WTC11 (cell line): ENCODE measurements at places on chromosomes 1 and 21.

DNA sequence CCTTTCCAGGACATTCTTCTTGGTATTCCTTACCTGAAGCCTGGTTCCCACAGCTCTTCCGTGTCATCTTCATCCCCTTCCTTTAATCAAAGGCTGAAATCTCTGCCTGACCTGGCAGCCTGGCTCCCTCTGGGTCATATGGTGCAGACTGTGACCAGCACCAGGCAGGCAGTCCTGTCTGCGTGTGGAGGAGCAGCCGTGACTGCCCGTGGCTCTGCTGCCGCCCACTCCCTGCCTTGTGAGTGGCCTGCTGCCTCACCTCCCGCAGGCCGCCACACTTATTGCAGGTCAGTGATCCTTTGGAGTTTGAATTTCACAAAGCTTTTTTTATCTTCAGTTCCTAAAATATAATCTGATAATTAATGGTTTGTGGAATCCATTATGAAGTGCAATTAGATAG lies 36.2 kb upstream of the EPHA8 start:
- no peak for DNase-seq

GRCh38 chr1:48227165-48228013 lies 4.9 kb downstream of the SLC5A9 start:
- DNase-seq: no peak

DNA sequence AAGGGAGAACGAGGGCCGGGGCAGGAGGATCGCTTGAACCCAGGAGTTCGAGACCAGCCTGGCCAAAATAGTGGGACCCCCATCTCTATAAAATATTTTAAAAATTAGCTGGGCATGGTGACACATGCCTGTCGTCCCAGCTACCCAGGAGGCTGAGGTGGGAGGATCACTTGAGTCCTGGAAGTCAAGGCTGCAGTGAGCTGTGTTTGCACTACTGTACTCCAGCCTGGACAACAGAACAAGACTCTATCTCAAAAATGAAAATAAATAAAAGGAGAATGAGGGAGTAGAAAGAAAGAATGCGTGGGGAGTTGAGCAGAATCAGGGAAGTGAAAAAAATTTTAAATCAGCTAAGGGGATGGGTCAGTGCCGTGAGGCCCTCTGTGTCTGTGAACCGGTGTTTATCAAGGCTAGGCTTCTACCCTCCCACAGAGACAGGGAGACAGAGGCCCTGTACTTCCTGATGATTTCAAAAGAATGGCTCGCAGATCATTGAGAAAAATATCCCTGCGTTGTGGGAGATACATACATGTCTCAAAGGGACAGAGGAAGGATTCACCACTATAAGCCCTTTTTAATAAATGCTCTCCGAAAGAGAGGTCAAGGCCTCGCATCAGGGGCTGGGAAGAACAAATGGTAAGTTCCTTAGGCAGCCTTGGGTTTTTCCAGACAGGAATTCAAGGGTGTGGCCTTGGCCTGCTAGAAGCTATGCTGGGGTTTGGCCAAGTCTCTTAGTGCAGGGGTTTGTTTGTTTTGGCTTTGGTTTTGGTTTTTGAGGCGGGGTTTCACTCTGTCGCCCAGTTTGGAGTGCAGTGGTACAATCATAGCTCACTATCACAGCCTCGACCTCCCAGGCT lies 20.7 kb downstream of the IL10RB start:
- DNase-seq: no peak

GRCh38 chr21:38984982-38985567 lies 179.3 kb downstream of the ETS2 start:
- DNase-seq: no peak
